ENCODE measurements at places on chromosomes 11 and 22. TPM values are rescaled to one million over a fixed set of nuclear protein-coding genes. Genes with fewer than 3 reads are reported as not detected.

MS4A1 gene
- polyA plus RNA-seq, result 0.36 TPM

DDX10 gene
- 12.9 TPM for polyA plus RNA-seq

HEPN1 gene
- polyA plus RNA-seq, result not detected

OR56A1 gene
- polyA plus RNA-seq, result not detected

OR56A5 gene
- polyA plus RNA-seq, result not detected

DGCR8 gene
- polyA plus RNA-seq, result 21.6 TPM

STIM1 gene
- 29.5 TPM for polyA plus RNA-seq

CCDC87 gene
- 0.09 TPM for polyA plus RNA-seq
